Stimulated activated CD8-positive, alpha-beta memory T cell treated with anti-CD3 and anti-CD28 coated beads, Interleukin-15, amount 100 ng/mL, for 48 hours (primary cell): ENCODE measurements at places on chromosomes 5 and 9.

DNA sequence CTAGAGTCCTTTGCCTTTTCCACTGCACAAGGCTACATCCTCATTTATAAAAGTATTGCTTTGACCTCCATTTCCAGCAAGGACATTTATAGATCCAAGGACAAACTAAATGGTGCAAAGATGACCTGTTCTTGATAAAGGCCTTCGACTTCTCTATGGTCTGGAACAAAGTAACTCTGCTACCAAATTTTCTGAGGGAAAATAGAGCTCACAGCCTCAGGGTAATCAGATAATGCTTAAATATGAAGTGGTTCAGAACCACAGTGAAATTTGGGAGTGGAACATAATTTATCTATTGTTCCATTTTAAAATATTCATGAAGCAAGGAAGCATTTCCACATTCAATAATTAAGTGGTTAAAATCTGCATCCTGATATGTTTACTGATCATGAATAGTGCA is 137.5 kb downstream of the TTLL11 start:
- no peak for DNase-seq

GRCh38 chr5:134525683-134526482 is 413 bp downstream of the JADE2 start:
- DNase-seq: peak; percentile 24

DNA sequence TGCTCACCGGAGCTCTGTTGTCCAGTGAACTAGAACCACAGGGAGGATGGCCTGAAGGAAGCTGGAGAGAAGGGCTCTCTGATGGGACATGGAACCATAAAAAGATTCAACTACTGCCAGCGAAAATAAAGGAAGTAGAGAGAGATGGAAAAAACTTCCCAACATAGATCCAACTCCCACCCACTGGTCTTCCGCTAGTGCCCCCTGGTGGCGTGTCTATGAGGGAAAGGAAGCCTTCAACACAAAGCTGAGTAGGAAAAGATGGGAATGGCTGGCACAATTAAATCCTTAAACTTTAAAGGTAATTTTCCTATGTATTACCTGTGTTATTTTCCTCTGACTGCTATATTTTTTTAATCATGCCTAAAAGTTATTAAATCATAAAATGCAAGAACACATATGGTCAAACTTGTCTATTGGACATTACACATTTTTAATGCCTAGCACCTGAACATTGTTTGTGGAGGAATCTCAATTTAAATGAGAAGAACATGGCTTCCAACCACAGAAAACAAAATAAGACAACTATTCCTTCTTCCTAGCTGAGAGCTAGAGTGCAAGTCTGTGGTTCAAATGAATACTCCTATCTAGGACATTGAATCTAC is 51.5 kb downstream of the CEP120 start:
- DNase-seq: peak; percentile 0

- DNase-seq: no peak
These were observed 182.5 kb downstream of the NTRK2 start for GRCh38 chr9:84851935-84852585.

GRCh38 chr5:89080467-89081116 is 197.6 kb upstream of the MEF2C start:
- DNase-seq: no peak

GRCh38 chr5:133641683-133642082 is 29.3 kb upstream of the FSTL4 start:
- no peak for DNase-seq

- no peak for DNase-seq
These were observed 46.8 kb downstream of the CYSTM1 start for GRCh38 chr5:140221697-140222223.

DNA sequence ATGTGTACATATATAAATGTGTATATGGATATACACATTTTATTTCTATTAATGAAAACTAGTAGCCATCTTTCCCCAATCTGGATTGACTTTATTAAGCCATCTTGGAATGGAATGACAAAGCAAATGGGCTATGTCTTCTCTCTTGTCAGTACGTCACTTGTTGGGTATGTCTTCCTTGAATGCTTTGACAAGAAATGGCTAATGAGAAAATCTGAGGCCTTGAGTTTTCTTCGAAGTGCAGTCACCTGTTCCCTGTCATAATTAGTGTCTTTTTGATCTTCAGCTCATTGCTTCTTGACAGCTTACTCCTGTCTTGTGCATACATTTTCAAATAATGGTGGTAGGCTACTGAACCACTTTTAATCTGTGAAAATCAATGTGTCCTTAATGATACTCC is 243.2 kb upstream of the RGMB start:
- DNase-seq: no peak

DNA sequence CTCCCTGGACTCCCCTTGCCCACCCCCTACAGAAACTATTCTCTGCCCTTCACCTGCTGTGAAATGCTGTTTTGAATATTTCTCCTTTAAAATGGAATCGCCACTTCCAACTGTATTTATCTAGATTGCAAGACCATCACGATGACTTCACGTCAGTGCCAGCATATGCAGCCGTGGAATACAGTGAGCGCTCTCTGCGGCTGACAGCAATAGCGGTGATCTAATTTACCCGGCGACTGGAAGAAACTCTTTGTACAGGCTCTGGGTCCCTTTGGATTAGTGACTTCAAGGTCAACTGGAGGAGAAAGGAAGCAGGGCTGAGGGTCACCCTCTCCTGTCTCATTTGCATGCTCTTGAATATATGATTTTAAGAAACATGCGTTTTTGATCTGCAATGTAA is 192.0 kb downstream of the IRX1 start:
- DNase-seq: no peak

GRCh38 chr5:10599862-10600284 is 36.0 kb downstream of the ANKRD33B start:
- DNase-seq: no peak
